NCI-H1105 (cell line): ENCODE measurements at places on chromosomes 4 and X.

DNA sequence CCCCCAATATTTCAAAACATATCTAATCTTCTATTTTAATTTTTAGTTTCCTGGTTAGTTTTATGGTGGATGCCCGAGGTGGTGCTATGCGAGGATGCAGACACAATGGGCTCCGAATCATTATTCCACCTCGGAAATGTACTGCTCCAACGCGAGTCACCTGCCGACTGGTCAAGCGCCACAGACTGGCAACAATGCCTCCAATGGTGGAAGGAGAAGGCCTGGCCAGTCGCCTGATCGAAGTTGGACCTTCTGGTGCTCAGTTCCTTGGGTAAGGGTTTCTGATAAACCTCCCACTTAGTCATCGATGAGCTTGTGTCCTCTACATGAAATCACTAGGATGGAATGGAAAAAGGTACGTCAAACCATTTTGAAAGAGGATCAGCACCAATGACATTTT, 280.7 kb downstream of the ANK2 start:
- DNase-seq, result no peak

DNA sequence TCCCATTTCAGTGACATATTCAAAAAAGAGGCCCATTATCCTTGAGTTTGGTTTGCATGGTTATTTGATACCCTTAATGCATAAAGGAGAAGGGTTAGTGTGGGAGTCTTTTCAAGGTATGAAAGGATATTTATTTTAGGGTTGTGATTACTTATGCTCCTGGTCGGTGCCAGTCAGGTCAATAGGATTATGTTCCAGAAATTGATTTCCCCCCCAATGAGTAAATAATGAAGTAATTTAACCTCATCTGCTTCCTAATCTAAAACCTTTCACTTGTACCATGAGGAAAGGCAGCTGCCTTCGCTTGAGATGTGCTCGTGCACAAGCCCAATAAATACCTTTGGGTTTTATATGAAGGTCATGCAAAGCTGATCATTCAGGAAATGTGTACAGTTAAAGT, 55.0 kb upstream of the NR0B1 start:
- no peak for DNase-seq

DNA sequence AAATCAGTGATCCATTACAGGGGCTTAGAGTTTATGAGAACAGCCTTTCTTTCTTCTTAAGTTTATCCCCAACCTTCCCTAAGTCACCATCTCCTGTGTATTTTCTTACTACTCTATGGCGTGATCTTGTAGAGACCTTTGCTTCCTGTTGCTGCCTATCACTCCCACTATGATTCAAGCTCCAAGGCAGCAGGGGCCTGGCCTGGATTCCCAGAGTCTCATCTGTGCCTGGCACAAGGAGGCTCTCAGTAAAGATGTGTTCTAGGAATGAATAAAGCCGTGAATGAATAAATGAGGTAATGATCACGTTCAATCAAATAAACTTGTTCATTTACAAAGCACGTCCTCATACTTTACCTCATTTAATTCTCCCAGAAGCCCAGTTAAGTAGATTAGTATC, 45.4 kb downstream of the CC2D2A start:
- no peak for DNase-seq

GRCh38 chrX:41468647-41469323, 21.6 kb downstream of the NYX start:
- DNase-seq, result no peak

DNA sequence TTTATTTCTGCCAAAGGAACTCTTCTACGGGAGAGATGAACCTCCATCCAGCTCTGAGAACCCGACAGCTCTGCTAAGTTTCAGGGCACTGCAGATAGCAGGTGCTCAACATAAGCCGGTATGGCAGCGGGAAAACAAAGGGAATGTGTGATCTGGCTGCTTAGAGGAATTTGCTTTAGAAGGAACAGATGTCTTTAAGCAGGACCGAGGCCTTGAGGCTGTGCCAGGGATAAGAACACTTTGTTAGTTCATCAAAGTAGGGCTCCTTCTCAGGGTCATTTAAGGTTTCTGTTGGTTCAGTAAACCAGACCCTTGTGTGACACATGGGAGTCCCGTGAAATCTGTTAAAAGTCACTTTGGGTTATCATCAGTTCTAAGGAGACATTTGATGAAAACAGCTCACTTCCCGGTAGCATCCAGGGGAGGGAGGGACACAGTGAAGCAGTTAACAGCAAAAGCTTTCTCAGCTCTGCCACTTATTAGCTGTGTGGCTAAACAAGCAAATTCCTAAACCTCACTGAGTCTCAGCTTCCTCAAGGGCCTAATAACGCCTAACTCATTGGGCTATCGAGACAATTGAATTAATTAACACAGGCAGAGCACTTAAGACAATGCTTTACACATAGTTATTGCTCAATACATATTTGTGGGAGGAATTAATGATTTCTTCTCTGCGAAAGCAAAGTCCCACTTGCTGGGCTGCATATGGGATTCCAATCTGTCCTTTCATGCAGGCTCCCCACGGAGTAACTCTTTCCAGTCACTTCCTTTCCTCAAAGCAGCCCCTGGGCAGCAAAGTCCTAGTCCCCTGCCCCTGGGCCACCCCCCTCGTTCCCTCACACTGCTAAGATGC, 2.9 kb upstream of the FTSJ1 start:
- no peak for DNase-seq

- no peak for DNase-seq
Measured at GRCh38 chr4:4871573-4872313, 12.3 kb downstream of the MSX1 start.

- peak; percentile 59 for DNase-seq
Measured at GRCh38 chr4:88949605-88950004, 107.4 kb downstream of the FAM13A start.

- DNase-seq, result no peak
Measured at GRCh38 chr4:104868533-104868932, 278.1 kb upstream of the TET2 start.

GRCh38 chr4:184169225-184169867, 48.3 kb downstream of the ENPP6 start:
- DNase-seq, result no peak

- no peak for DNase-seq
Measured at GRCh38 chrX:45935408-45935807, 609.8 kb downstream of the ZNF674 start.

- no peak for DNase-seq
Measured at GRCh38 chr4:78308517-78308916, 243.1 kb upstream of the ANXA3 start.

DNA sequence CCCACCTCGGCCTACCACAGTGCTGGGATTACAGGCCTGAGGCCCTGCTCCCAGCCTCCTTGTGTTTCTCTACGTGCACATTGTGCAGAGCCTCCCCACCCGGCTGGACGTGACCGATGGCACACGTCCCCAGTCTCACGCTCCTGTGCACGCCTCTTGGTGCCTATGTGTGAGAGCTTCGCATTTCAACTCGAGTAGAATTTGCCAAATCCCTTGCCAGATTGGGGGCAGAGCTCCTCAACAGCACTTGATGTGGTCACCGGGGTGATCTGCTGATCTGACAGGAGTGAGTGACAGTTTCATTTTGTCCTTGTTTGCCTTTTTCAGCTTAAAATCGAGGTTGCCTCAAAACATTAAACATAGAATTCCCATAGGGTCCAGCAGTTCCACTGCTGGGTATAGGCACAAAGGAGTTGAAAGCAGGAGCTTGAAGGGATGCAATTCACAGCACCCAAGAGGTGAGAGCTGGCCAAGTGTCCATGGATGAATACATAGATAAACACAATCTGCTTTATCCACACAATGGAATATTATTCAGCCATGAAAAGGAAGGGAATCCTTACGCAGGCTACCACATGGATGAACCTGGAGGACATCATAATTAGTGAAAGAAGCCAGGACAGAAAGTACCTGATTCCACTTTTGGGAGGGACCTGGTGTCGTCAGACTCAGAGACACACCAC, 17.6 kb downstream of the TMEM187 start:
- no peak for DNase-seq

GRCh38 chrX:44802613-44803012, 41.2 kb upstream of the DUSP21 start:
- no peak for DNase-seq

GRCh38 chr4:54527532-54527931, 130.2 kb upstream of the KIT start:
- DNase-seq, result no peak

- no peak for DNase-seq
Measured at GRCh38 chr4:111854494-111855087, 290.7 kb upstream of the FAM241A start.

DNA sequence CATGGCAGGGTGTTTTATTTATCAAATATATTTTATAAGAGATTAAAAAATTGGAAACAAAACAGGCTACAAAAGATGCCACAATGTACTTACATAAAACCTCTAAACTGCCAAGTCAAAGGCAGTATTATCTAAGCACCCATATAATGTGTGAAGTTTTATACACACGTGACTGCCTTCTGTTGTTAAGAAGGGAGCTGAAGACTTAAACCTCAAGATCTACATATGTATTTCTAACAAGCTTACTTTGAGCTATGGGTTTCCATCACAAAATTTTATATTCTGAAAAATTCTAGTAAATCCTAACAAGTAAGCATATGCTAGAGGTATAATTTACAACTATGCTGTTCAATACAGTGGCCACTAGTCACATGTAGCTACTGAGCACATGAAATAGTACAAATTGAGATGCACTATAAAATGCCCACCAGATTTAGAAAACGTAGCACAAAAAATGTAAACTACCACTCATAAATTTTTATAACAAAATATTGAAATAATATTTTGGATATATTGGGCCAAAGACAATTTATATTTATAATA, 9.8 kb downstream of the ATP8A1 start:
- DNase-seq, result no peak

DNA sequence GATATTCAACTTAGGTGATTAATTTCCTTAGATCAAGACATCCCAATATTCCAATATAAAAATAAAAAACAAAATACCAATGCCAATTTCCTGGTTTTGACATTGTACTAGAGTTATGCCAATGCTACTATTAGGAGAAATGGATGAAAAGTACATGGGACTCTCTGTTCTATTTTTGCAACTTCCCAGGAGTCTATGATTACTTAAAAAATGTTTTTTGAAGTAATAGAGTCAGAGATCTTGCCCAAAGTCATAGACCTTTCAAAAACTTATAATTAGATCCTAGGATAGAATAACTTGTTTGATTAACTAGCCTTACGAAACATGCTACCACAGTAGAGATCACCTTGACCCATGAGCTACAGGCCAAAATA, 73.6 kb upstream of the MAOA start:
- DNase-seq, result no peak

DNA sequence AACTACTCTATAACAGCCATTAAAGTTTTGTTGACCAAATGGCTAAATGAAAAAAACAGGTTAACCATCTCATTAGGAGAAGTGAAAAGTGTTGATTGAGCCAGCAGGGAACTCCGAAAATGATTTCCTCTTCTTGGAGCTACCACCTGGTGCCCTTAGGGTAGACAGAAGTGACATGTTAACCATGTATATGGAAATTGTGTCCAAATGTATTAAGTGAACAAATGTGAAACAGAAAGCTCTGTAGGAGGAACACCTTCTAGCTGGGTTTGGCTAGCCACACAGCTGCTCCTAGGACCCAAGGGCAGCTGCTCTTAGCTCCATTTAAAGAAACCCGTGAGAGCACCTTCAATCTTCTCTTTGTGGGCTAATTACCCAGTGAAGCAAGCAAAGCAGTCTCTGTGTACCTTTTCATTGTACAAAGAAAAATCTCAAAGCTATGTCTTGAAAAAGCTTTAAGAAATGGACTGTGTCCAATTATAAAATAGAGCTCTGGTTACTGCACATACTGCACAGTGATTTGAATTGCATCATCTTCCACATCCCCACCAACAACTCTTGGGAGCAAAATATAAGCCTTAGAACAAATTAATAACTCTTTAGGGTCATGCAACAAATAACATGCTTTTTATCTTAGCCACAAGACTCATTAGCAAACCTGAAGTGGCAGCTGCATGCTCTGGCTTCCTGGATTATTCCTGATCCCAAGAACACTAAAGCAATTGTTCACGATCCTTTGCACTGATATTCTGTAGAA, 59.2 kb upstream of the PARM1 start:
- no peak for DNase-seq

DNA sequence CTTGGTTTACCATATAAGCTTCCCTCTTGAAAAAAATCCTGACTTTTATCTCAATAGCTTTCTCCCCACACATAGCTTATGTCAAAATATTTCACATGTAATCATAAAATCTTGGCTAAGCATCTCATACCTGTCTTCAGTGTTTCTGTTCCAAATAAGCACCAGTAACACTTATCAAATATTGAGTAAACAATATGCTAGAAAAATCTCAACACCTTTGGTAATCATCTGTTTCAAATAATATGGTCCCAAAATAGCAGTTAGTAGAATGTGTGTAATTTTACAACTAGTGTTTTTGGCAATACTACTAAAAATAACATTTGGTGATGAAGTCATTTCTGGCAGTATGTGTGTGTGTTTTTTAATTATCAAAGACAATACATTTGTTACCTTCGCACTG, 2138.2 kb downstream of the PCDH7 start:
- DNase-seq, result no peak

- no peak for DNase-seq
Measured at GRCh38 chr4:16914208-16914607, 15.8 kb upstream of the LDB2 start.

- DNase-seq, result no peak
Measured at GRCh38 chr4:169414913-169415312, 144.2 kb upstream of the SH3RF1 start.

DNA sequence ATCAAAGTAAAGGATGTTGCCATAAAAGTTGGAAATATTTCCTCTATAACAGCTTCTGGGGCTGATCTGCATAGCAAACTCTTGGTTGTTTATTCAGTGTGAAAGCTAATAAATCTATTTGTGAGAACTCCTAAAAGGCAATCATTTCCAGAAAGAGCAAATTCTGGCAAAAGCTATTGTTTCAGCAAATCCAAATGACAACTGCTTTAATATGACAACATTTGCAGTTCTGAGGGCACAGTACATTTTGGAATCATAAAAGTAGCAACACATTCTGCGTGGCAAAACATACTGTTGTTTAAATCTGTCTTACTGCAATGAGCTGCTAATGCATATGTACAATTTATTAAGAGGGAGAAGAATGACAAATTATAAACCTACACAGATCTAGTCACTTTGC, 818.1 kb downstream of the FSTL5 start:
- no peak for DNase-seq

DNA sequence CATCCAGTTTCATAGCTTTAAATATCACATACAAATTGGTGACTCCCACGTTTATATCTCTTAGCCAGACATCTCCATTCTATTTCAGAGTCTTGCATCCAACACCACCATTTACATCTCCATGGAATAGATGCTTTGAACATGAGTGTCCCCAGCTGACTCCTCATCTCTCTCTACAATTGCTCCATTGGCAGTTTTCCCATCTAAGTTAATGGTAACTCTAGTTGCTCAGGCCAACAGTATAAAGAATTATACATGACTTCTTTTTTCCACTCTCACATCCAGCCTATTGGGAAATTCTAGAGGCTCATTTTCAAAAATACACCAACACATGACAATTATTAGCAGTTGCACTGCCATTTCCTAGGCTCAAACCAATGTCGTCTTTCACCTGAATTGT, 388.2 kb downstream of the STIM2 start:
- DNase-seq, result no peak

- no peak for DNase-seq
Measured at GRCh38 chr4:8110071-8110986, 48.3 kb downstream of the ABLIM2 start.

GRCh38 chrX:14079891-14080430, 50.3 kb upstream of the GEMIN8 start:
- no peak for DNase-seq
